CD8-positive, alpha-beta T cell (primary cell): ENCODE measurements at places on chromosomes 7 and 10. TPM values are rescaled to one million over a fixed set of nuclear protein-coding genes. Genes with fewer than 3 reads are reported as not detected.

The ENTPD1 gene
- 0.69 TPM for total RNA-seq

The WNT8B gene
- not detected for total RNA-seq

The CTAGE6 gene
- total RNA-seq = not detected

The SEM1 gene
- total RNA-seq = 14.7 TPM

DNA sequence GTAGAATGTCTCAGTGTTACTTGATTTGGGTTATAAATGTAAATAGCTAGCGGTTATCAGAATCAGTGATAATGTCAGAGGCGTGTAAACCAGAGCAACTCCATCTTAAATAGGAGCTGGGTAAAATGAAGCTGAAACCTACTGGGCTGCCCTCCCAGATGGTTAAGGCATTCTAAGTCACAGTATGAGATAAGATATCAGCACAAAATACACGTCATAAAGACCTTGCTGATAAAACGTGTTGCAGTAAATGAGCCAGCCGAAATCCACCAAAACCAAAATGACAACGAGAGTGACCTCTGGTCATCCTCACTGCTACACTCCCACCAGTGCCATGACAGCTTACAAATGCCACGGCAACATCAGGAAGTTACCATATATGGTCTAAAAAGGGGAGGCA lies 172.3 kb downstream of the CHRM2 start:
- DNase-seq = no peak

GRCh38 chr7:106737202-106737562 lies 76.2 kb upstream of the CCDC71L start:
- no peak for DNase-seq

DNA sequence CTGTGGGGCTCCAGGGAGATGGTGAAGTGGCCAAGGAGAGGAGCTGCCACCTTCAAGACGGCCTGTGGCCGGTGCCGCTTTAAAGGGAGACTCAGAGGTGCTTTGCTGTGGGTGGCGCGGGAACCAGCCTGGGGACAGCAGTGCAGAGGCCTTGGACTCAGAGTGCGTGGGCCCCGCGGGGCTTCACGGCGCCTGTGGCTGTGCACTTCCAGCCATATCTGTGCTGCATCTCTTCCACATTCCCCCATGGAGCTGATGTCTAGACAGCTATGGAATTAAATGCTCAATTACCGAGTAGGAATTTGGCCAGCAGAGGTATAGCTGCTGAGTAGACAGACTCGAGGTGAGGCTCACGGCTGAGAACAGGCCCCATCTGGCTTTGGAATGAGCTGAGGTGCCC lies 41.7 kb downstream of the HTRA1 start:
- no peak for DNase-seq
